ENCODE measurements at places on chromosomes 12 and 14.

- DNase-seq = no peak
Measured at GRCh38 chr12:73547421-73547820, 990.2 kb upstream of the ATXN7L3B start.

DNA sequence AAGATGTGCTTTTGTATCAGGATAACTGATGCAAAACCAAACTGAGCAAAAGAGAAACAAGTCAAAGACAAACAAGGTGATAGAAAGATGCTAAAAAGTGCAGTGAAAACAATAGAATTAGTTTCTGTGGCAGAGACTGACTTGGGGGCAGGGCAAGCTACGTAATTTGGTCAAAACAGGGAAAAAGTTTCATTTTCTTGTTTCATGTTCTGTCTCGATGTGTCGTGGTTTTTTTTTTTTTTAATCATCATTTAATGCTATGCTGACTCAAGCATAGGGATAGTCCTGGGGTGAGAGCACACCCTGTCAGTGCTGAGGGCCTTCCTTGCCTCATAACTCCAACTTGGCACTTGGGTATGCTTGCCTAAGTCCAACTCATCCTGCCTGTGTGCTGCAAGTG, 144.1 kb upstream of the PTPRQ start:
- DNase-seq = no peak

GRCh38 chr12:114961491-114961890, 277.5 kb upstream of the TBX3 start:
- no peak for DNase-seq

DNA sequence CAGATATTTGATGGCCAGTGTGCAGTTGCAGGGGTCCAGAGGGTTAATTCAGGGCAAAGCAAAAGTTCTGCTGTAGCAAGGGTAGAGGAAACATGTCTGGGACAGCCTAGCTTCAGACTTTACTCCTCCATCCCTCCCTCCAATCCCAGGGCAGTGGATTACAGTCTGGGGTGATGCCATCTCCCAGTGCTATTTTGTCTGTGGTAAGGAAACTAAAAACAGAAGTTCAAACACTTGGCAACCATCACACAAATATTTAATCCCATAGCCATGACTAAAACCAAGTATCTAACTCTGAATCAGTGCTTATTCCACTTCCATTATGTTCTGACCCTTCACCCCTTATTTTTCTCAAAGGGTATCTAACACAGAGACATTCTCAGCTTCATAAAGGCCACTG, 61.8 kb downstream of the PIK3C2G start:
- DNase-seq = no peak

GRCh38 chr12:6959058-6959804, 8.1 kb downstream of the PTPN6 start:
- peak; percentile 85 for DNase-seq

- no peak for DNase-seq
Measured at GRCh38 chr12:100058482-100059029, 73.8 kb upstream of the ANKS1B start.

DNA sequence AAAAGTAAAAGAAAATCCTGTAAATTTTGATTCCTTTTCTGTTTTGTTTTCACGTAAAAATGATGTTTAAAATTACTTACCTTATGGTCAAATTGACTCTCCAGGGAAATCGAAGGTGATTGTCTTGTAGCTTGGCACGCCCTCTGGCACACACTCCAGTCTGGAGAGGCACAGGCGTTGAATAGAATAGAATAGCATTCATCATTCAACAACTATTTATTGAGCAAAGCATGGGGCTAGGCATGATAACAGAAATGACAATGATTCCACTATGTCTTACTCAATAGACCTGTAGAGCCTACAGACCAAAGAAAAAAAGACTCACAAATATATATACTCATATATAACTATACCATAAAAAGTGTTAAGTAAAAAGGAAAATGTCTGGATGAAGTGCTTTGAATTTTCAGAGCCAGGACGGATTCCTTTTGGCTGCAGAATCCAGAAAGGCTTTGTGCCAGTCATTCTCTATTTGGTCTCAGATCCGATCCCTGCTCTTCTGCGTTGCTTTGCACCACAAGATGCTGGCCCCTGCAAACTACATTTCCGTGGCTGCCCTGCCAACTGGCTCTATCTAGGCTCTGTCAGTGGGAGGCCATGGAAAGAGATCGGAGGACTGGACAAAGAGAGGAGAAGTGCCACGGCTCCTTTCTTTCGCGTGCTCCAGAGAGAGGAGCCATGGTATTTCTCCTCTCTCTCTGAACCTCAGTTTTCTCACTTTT, 231.8 kb downstream of the CRADD start:
- no peak for DNase-seq

GRCh38 chr14:99177886-99178835, 93.8 kb downstream of the BCL11B start:
- no peak for DNase-seq

GRCh38 chr12:38782359-38782758, 123.0 kb downstream of the CPNE8 start:
- DNase-seq = no peak

- no peak for DNase-seq
Measured at GRCh38 chr14:95784137-95784536, 70.2 kb upstream of the TCL1A start.

DNA sequence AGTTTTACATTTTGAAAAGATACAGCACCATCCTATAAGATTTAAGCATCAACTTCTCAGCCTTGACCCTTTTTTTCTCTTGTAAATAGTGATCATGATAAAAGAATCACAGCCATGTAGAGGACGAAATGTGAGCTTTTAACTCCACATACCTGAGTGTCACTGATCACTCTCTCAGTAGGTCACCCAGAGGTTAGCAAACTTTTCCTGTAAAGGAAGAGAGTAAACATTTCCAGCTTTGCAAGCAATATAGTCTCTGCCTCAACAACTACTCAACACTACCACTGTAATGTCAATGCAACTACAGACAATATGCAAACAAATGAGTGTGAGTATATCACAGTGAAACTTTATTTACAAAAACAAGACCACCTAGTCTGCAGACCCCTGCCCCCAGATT, 912.1 kb downstream of the DIO2 start:
- no peak for DNase-seq

DNA sequence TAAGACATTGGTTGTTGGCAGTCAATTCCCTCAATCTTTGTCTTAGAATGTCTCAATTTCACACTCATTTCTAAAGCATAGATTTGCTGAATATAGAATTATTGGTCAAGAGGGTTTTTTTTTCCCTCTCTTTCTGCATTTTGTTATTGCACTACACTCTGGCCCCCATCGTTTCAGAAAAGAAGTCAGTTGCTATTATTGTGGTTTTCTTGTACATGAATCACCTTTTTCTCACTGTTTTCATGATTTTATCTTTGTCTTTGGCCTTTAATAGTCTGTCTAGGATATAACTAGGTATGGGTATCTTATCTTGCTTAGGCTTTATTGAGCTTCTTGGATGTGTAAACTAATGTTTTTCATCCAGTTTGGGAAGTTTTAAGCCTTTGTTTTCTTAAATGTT, 194.3 kb upstream of the DAAM1 start:
- no peak for DNase-seq

DNA sequence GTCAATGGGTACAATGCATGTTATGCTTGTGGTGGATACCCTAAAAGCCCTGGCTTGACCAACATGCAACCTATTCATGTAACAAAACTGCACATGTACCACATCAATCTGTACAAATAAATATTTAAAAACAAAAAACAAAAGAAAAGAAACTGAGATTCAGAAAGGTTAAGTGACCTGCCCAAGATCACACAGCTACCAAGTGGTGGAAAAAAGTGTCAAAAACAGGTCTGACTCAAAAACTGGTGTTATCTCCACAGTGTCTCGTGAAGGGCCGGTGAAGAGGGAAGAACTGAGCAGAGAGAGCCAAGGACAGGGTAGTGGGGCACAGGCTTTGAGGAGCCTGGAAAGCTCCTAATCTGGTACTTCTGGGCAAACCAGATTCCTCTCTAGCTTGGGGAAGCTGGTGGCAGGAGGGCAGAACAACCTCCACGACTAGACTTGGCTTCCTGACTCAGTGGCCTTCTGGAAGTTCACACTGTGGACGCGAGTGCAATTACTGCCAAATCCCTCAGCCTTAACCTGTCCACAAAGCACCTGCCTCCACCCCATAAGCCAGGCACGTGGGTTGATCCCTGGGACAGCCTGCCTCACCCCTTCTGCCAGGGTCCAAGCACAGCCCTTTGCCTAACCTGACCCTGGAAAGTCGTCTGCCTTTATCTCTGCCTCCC, 15.6 kb downstream of the ZBTB39 start:
- DNase-seq = no peak

DNA sequence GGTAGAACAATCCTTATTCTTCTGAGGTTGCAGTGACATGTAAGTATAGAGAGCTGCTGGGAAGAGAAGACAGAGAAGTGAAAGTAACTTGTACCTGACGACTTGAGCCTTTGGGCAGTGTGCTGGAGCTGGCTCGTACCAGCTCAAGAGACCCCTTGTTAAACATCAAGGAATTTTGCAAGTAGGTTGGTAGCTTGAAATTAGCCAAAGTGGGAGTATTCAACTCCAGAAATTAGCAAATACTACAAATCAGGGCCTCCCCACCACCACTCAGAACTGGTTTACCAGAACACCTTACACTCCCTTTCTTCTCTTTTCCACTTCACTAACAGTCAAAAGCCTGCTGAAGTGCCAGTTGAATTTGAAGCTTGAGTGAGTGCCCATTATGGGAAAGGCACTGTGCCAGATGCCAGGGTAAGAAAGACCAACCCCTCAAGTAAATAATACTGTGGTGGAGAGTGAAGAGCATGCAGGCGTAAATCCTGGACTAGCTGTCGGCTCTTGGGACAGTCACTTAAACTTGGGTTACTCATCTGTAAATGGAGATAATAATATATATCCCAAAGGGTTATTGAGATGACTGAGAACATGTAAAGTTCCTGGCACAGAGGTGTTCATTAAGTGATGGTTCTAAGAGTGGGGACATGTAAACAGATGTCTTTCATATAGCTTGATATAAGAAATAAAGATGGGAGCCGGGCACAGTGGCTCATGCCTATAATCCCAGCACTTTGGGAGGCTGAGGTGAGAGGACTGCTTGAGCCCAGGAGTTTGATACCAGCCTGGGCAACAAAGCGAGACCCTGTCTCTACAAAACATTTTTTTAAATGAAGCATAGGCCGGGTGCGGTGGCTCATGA, 27.0 kb upstream of the EID3 start:
- DNase-seq = no peak

DNA sequence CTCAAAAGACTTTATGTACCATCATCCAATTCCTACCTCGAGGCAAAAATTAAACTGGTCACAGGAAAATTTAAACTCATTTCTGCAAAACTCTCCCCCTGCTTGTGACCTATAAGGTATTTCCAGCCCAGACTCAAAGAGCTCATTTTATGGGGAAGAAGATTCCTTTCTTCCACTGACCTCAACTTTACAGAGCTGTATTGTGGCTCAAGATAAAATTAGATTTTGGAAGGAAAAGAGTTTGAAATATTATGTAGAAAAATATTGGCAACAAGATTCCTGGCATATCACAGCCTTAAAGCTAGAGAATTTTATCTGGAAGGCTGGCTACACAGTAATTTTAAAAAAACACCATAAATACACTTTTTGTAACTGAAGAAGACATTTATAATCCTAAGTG, 91.7 kb downstream of the STXBP6 start:
- no peak for DNase-seq

- no peak for DNase-seq
Measured at GRCh38 chr12:47277972-47278448, 198.3 kb upstream of the AMIGO2 start.

DNA sequence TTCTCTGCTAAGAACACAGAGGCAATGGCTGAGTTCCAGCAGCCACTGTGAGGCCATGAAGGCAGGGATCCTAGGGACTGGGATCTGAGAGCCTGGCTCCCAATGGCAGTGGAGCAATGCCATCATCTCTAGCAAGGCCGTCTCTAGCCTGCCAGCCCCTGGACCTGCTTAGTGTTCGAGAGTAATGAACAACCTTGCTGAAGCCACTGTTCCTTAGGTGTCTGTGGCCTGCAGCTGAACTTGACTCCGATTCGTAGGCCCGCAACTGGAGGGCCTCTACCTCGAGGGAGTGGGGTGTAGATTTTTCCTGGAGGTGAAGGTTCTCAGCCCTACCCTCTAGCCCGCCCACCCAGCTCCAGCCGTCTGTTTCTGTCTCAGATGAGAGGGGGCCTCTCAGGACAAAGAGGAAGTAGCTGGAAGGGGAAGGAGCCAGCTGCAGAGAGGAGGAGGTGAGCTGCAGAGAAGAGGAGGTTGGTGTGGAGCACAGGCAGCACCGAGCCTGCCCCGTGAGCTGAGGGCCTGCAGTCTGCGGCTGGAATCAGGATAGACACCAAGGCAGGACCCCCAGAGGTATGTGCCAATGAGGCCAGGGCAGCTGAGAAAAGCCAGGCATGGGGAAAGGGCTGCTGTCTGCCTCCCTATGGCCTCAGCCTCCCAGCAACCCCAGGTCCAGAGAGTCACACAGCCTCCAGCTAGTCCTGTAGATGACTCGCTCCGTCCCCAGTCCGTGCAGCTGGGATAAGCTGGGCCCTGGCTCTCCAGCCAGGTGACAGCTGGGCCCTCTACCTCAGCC, at the start of gene PLD4:
PLD4 (plus strand) TSS at position 459 of the 793 bp plus-strand sequence. CDS start 2,262 bp downstream, outside the sequence.
- no peak for DNase-seq

DNA sequence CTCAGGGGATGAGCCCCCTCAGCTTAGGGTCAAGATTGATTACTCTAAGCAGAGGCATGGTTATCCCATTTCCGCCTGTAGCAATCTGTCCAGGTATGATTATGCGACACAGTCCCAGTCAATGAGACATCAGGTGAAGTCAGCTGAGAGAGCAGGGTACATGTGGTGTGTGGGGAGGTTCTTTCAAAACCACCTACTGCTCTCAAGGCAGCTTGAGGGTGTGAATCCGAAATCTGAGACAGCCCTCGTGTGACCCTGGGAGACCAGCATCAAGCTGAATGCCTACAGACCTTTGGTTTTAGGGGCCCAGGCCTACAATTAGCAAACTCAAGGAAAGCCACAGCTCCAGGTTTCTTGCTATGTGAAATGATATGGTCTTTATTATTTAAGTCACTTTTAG, 275.7 kb downstream of the ITPR2 start:
- no peak for DNase-seq

- no peak for DNase-seq
Measured at GRCh38 chr12:53486736-53487487, 12.3 kb downstream of the MAP3K12 start.

- no peak for DNase-seq
Measured at GRCh38 chr12:115451780-115452736, 768.1 kb upstream of the TBX3 start.

DNA sequence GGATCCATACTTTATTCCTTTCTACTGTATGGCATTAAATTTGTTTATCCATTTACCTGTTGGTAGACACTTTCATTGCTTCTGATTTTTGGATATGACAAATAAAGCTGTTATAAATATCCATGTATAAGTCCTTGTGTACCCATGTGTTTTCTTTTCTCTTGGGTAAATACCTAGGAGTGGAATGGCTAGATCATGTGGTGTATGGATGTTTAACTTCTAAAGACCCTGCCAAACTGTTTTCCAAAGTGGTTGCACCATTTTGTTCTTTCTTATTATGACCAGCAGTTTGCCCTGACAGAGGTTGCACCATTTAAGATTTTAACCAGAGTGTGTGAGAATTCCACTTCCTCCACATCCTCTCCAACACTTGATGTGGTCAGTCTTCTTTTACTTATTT, 6.0 kb upstream of the DAZAP2 start:
- DNase-seq = no peak

GRCh38 chr12:11832093-11832492, 182.6 kb downstream of the ETV6 start:
- DNase-seq = no peak

- no peak for DNase-seq
Measured at GRCh38 chr14:38074754-38075153, 132.9 kb upstream of the SSTR1 start.

GRCh38 chr12:106267535-106267934, 19.7 kb upstream of the CKAP4 start:
- no peak for DNase-seq

GRCh38 chr14:102085948-102086708, 716 bp downstream of the HSP90AA1 start:
- no peak for DNase-seq
